ENCODE measurements at places on chromosomes 7 and 10.
A peak's percentile ranks its signal among the peaks of the same experiment; 100 is the strongest.

GRCh38 chr7:31875424-31875823 is 188.4 kb downstream of the PPP1R17 start:
- DNase-seq = no peak

- DNase-seq = no peak
These were observed 134.7 kb upstream of the FAM20C start for GRCh38 chr7:57482-58255.

- no peak for DNase-seq
These were observed 48.0 kb downstream of the MDH2 start for GRCh38 chr7:76095908-76096307.

GRCh38 chr7:67343572-67343971 is 346.9 kb downstream of the TYW1 start:
- DNase-seq = no peak

DNA sequence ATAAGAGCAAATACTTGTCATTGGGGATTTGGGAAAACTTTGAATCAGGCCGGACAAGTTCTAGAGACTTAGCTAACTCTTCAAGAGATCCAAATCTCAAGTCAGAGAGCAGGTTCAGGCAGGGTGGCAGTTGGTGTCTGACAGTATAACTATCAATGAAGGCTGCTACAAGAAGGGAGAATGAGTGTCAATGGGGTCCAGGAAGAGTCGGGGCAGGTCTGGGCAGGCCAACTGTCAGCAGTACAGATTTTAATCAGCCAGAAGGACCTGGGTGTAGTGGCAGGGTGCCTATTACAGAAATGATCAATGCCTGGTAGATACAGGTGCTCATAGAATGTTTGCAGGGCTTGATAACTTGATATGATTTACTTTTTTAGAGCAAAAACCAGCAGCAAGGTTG is 751.1 kb downstream of the GRM8 start:
- DNase-seq = no peak

- no peak for DNase-seq
These were observed 167.1 kb upstream of the SMIM30 start for GRCh38 chr7:113285411-113285810.

GRCh38 chr7:151719031-151719896 is 157.7 kb downstream of the PRKAG2 start:
- no peak for DNase-seq

DNA sequence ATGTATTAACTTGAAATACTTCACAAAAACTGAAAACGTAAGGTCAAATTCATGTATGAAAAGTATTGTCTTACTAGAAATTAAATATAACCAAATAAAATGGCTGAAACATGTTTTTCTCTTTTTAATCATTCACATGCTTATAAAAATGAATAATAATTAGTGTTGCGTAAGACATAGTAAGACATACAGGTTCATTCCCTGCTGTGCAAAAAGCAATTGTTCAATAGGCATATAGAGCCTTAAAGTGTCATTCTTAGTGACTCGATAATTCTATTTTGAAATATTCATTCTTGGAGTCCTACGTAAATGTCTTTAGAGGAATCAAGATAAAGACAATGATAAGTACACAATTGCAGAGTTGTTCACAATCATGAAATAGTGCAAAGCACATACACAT is 337.1 kb downstream of the SUGCT start:
- DNase-seq = no peak

- no peak for DNase-seq
These were observed 13.1 kb downstream of the CSGALNACT2 start for GRCh38 chr10:43151371-43151770.

GRCh38 chr10:75236178-75236825 is 545 bp upstream of the COMTD1 start:
- DNase-seq = no peak

DNA sequence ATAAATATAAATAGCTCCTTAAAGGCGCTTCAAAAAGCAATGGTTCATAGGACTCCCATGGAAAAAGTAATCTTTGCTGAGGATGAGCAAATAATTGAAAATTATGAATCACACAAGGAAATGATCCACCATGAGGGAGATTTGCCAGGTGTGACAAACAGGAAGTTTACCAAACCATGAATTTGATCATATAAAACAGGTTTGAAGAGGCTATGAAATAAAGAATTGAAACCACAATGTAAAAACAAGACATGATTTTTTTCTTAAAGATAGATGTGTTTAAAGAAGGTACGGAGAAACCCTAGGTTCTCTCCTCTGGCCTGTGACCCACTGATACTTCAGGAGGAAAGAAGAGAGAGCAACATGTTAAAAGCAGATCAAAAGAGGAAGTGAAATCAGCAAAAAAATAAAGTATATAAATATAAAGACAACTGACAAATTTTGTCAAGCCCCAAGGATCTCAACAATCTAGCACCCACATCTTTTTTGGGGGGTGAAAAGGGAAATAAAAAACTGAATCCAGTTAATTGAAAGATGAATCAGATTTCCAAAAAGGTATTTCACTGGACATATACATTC is 111.3 kb upstream of the ASAH2 start:
- no peak for DNase-seq

- DNase-seq = no peak
These were observed 57.7 kb upstream of the ZNRF2 start for GRCh38 chr7:30226614-30227268.

DNA sequence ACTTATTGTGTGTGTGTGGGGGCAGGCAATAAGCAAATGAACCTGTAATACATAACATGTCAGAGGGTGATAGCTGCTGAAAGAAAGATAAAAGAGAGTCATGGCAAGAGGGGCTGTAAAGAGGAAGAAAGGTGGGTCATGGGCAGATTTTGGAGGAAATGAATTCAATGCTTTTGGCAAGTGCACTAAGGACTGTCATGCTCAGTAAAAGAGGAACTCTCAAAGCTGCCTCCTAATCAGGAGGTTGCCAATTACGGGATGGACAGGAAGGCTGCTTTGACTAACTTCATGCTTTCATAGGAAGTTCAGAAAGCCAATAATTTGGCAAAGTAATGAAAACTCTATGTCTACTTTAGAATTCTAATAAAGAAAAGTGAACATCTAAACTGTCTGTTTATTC is 401.2 kb downstream of the SH2D4B start:
- no peak for DNase-seq

DNA sequence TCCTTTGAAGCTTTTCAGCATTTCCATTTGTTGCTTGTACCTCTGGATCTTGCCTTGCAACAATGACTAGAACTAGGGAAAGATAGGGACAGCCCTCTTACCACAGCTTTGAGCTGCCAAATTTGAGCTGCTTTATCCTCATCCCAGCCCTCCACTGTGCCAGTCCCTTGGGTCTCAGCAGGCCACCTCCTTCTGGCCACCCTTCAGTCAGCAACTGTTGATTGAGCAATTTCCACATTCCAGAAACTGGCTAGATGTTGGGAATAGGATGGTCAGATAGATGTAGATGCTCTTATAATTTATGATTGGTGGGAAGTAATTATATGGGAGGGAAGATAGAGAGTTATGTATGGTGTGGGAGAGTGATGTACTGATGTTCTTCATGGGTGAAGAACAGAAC is 100.1 kb downstream of the ST7 start:
- no peak for DNase-seq

GRCh38 chr7:25353732-25354131 is 125.4 kb upstream of the NPVF start:
- no peak for DNase-seq

GRCh38 chr7:102395592-102395872 is 631 bp upstream of the PRKRIP1 start:
- DNase-seq = no peak

- DNase-seq = no peak
These were observed 11.1 kb downstream of the KCTD7 start for GRCh38 chr7:66639773-66640172.

- no peak for DNase-seq
These were observed 50.4 kb downstream of the PYROXD2 start for GRCh38 chr10:98364432-98365102.

GRCh38 chr10:103845972-103846371 is 9.4 kb downstream of the SH3PXD2A start:
- DNase-seq = peak; percentile 10

DNA sequence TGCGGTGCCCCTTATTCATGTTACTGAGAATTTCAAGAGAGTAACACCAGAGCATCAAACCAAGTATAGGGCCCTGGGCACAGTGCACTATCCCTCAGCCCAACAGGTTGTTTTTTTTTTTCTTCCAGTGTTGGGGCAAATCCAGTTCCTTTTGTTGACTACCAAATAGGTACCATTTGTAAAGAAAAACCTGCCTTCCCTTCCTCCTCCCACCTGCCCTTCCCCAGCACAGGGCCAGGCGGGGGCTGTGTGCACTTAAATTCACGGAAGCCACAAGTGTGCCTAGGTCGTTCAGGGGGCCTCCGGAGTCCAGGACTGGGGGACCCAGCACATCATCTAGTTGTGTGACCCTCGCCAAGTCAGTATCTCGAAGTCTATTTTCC is 595 bp upstream of the SFXN4 start:
- DNase-seq = no peak

DNA sequence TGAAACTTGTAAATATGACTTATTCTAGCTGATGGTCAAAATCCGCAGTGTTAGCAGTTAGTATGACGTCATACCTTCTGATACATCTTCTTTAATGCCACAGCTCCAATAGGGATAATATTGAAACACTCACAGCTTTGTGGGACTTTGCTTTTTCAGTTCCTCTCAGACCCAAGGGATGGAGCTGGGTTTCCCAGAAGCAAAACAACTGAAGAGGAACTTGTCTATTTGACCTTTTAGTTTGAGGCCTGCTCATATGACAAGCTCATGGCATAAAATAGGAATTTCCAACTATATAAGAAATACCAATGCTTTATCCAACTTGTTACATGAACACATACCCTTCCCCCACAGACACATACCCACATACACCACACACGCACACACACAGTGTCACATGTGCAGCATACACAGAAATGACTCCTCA is 31.6 kb upstream of the C10orf67 start:
- DNase-seq = no peak

DNA sequence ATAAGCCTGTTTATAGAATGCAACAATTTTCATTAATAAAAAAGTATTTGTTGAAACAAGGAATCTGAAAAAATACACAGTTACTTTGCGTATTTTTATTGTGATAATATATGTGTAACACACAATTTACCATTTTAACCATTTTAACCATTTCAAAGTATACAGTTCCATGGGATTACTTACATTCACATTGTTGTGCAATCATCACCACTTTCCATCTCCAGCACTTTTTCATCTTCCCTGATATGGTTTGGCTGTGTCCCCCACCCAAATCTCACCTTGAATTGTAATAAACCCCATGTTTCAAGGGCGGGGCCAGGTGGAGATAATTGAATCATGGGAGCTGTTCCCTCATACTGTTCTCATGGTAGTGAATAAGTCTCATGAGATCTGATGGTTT is 61.3 kb upstream of the GLCCI1 start:
- no peak for DNase-seq

- DNase-seq = no peak
These were observed 53.1 kb upstream of the KMT2E start for GRCh38 chr7:104960741-104961448.

GRCh38 chr10:73414230-73414945 is 530 bp upstream of the ANXA7 start:
- no peak for DNase-seq

- DNase-seq = no peak
These were observed 171.2 kb downstream of the PRKAG2 start for GRCh38 chr7:151705636-151706276.

DNA sequence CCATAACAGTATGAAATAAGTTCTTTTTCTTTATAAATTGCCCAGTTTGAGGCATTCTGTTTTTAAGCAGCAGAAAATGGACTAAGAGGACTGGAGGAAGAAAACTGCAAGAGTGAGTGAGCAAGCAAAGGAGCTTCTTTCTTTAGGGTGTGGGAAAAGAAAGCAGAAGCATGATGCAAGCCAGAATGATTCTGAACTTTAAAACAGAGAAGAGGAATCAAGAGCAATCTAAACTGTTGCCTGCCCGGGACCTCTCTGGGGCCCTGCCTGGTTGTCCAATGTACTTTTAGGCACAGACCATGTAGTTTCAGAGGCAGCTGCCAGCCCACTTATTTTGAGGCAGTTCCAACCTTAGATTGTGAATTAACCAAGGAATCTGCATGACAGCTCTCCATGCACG is 186.3 kb downstream of the PLPP4 start:
- DNase-seq = no peak

- no peak for DNase-seq
These were observed 56.0 kb downstream of the SORBS1 start for GRCh38 chr10:95505084-95505610.

DNA sequence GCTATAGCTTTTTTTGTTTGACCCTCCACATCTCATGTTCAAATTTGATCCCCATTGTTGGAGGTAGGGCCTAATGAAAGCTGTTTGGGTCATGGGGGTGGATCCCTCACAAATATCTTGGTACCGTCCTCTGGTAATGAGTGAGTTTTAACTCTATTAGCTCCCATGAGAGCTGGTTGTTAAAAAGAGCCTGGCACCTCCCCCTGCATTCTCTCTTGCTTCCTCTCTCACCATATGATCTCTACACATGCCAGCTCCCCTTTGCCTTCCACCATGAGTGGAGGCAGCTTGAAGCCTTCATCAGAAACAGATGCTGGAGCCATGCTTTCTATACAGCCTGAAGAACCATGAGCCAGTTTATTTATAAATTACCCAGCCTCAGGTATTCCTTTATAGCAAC is 43.0 kb upstream of the IMMP2L start:
- no peak for DNase-seq

- no peak for DNase-seq
These were observed 127.4 kb downstream of the TACC2 start for GRCh38 chr10:122116331-122116730.

GRCh38 chr10:22681783-22682183 is 32.6 kb downstream of the PIP4K2A start:
- DNase-seq = peak; percentile 25

DNA sequence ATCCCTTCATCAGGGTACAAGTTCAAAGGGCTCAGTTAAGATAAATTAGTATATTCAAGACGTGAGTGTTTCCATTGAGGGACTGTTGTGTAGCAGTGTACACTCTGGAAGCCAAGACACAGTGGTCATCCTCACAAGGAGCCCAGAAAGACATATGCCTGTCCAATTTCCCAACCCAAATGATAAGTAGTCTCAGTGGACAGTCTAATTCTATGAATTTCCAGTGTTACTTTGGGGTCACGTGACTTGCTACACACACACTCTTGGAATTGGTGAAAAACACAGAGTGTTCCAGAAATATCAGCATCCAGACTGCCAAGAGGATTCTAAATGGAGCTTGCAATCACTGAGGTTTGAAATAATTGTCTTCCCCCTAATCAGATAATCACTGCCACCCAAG is 365.1 kb downstream of the WDR11 start:
- DNase-seq = no peak

DNA sequence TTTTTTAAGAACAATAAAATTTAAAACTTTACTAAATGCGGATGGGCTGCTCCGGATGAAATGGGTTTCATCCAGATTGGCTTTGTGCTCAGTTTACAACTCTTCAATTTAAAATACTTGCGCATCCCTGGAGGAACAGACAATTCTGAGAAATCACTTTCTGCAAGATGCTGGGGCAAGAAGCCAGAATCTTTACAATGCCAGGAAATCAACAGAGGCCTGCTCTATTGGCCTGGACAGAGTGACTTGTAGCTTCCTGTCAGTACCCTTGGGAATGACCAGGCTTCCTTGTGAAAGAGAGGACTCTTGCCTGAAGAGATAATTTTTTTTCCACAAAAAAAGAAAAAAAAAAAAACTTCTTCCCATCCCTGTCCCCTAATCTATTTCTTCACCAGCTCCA is 3.9 kb upstream of the FAM13C start:
- DNase-seq = no peak
